ENCODE measurements at places on chromosomes 5 and 9.

DNA sequence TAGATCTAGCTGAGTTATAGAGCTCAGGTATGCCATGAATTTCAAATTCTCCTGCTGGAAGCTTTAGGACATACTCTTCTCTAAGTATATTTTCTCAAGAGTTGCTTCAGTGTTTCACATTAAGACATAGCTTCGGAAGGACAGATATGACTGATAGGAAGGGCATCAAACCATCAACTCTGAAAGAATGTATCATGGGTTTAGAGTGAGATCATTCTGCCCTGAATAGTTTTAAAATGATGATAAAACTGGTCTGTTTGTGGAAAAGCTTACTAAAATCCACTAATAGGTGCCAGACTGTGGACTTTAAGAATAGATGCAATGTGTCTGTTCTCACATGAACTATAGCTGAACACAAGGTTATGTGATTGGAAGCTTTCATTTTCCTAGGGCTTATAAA is 8.4 kb downstream of the SPEF2 start:
- DNase-seq = no peak

- DNase-seq = no peak
Measured at GRCh38 chr9:2765250-2765880, 48.1 kb downstream of the KCNV2 start.

DNA sequence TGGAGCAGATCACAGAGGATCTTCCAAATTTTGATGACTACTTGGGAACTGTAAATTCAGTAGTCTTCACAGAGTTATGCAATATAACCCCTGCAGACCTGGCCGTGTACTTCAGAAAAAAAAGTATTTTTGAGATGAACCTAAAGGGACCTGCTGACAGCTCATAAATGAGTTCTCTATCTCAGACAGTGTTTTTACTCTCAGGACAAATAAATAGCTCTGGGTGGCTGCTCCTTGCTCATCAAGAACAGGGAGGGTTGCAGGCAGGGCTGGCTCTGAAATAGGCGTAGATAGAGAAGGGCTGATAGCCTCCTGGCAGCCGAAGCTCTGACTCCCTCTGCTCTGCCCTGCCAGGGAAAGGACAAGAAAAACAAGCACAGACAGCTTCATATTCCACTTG is 64.8 kb downstream of the PLAC8L1 start:
- no peak for DNase-seq

DNA sequence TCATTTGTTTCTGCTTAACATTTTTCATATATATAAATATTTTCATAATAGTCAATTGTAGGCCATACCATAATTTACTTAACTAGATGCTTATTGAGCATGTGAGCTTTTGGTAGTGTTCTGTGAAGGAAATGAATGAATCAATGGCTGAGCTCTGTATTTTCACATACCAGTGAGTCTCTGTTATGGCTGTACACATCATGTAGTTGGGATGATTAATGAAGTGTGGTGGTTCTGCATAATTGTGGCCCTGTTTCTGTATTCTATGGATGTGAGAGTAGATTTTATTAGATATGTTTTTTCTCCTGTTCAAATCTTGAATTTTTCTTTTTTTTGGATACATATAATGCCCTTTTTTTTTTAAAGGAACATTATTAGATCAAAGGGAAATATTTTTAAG is 56.2 kb downstream of the CTNNA1 start:
- DNase-seq = no peak

DNA sequence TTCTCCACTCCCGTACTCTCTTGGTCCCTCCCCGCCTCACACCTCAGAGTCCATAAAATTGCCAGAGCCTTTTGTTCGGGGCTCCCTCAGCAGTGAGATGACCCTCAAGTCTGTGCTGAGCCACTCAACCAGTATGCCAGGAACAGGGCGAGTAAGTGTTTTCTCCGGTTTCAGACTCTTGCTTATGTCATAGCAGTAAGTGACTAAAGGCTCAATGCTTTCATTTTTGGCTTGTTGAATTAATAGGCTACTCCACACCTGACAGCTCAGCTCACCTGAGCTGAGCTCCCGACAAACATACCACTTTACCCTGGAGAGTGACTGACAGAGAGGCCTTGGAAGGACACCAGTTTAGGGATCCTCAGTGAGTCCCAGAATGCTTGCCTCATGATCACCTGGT is 30.5 kb downstream of the PCSK1 start:
- DNase-seq = no peak

DNA sequence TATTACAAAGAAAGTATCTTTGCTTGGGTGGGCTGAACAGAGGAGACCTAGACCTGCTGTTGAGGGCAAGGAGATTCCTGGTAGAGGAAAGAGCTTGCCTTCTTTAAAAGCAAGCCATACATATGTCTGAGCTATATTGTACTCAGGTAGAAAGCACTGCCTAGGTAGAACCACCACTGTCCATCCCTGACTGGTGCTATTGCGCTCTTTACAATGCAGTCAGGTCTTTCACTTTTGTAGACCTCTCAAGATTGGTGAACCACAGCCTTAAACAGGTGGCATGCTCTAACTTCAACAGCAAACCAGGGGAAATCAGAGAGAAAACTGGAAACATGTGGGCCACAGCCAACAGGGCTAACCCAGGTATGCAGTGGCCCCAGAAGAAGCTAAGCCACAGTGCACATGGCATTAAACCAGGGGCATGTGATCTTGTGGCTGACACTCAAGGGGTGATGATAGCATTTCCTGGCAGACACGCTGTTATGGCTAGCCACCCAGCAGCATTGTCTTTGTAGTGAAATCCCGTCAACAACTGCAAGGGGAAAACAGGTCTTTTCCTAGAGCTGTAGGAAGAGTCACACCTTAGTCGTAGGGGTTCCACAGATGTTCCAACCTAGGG is 253.9 kb upstream of the PCSK5 start:
- DNase-seq = no peak

DNA sequence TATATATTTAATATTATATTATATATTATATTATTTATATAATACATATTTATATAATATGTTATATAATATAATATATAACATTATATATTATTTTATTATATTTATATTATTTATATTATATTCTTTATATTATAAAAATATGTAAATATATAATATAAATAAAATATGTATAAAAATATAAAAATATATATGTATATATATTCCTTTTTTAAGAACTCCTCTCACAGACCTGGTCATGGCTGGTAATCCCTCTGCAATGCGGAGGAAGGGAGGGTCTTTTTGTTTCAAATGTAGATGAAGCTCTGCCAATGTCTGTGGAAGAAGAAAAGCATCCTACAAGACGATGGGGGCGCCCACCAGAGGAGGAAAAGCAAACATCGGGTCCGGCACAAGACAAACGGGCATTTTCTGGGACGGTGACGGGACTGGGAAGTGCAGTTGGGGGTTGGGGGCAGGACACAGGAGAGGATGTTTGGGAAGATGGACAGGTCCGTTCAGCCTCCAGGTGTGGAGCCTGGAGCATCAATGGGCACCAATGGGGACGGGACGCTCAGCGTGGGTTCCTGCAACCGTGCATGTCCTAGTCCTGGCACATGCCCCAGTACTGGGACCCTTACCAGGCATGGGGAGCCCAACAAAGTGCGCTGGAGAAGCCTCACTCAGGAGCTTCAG is 194.0 kb downstream of the IRX1 start:
- no peak for DNase-seq

GRCh38 chr9:70418822-70419555 is 4.5 kb upstream of the KLF9 start:
- DNase-seq = peak; percentile 96

DNA sequence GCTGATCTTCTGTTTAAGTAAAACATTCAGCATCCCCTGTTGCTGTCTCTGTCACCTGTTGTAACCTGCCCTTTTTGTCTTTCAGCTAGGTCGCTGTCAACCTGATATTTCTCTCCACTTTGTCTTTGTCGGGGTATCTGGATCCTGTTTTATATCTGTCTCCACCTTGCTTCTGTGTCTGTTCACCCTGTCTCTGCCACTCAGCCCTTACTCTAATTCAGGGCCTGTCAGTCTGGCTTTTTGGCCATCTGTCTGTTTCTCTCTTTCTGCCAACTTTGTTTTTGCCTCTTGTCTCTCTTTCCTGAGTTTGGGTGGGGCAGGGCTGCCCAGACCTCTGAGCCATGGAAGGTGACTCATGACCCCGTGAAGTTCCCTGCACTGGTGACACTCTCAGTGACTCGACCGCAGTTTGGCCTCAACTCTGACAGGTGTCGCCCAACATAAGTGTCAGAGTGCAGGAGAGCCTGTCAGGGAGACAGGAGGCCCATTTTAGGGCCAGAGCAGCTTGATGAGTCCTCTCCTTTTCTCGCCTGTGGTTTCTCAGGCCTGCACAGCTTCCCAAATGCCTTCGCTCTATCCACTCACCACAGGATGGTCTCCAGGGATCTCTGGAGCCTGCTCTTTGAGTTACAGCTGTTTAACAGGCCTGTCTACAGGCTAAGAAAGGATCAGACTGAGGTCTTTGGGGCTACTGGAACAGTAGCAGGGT is 868 bp downstream of the ZBTB43 start:
- DNase-seq = no peak

GRCh38 chr9:76605321-76605900 is 146.4 kb downstream of the GCNT1 start:
- DNase-seq = no peak

- DNase-seq = no peak
Measured at GRCh38 chr5:35869685-35870277, 13.1 kb downstream of the IL7R start.

- no peak for DNase-seq
Measured at GRCh38 chr5:177306674-177307543, 3.3 kb downstream of the PRELID1 start.

DNA sequence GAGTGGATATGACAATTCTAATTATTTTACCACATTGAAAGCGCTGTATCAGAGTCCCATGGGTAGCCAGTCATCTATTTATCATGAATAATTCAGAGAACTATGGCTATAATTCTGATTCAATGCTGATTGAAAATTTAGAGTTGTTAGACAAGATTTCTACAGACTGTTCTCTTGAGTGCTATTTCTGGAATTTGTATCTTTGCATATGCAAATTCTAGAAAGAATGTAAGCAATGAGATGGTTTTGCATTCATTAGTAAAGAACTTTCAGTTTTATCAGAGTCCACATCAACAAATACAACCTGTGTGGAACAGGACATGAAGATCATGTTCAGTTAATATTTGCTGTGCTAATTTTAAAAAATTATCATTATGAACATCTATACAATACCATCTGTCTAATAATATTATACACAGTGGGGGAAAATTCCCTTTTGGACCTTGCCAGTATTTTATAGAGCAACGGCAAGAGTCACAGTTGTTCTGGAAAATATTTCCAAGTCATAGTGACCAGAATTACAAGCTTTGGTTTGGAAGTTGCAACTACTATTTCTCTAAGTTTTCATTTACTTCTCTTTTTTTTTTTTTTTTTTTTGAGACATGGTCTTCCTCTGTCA is 372.7 kb upstream of the PTGER4 start:
- DNase-seq = no peak

- DNase-seq = no peak
Measured at GRCh38 chr9:135455401-135456030, 24.1 kb upstream of the PPP1R26 start.

GRCh38 chr9:77271023-77271690 is 93.8 kb downstream of the VPS13A start:
- no peak for DNase-seq

DNA sequence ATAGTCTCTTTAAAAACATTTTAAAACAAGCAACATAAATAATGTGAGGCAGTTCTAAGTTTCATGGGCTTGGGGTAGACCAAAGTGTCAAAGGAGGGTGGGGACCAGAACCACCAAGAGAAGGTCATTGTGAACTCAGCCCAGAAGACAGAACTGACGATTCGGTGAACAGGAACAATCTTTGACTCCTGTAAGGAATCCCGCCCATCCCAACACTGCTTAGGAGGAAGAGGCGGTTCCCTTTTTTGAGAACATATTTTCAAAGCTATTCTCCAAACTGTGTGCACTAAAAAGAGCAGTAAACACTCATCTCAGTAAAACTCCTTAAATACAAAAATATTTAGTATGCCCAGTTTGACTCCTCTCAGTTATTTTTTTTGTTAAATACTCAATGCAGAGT is 176.5 kb upstream of the TLE4 start:
- DNase-seq = no peak

DNA sequence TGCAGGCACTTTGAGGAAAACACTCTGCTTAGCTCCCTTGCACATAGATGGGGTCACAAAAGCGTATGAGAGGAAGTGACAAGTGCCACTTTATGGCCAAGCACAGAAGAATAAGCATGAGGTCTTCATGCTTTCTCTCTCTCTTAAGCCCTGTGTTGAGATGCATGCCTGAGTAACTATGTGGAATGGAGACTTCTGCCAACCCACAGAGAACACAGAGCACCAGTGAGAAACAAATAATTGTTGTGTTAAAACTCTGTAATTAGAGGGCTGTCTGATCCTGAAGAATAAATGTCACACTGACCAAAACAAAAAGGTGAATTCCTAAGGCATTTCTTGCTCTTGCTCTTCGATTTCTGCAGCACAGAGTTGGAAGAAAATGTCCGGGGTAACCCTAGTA is 488.5 kb downstream of the CTNND2 start:
- no peak for DNase-seq
